ENCODE measurements at places on chromosomes 3 and 15.

DNA sequence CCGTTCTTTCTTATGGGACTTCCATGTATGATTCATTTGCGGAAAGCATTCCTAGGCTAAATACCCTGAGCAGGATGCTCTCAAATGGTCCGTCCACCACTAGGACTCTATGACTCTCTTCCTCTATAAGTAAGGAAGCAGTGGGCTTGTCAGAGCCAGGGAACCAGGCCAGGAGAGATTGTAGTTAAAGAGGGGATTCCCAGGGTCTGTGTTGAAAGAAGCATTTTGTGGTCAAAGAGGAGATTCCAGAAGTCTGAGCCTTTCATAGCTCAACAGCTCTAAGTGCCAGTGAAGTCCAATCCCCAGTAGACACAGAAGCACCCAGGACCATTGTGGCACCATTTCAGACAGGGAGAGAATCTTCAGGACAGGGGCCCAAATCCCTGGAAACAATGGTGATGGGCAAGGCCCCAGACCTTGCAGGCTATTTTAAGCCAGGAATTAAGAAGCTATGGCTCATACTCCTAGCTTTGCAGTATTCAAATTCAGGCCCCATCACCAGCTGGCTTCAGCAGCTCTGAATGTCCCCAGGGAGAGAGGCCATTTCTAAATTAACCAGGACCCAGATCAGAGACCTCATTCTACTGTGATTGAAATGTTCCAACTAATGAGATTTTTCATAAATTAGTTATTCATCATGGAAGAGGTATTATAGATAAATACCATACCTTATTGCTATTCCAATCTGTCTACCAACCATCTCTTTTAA lies 81.7 kb downstream of the CD47 start:
- no peak for DNase-seq

DNA sequence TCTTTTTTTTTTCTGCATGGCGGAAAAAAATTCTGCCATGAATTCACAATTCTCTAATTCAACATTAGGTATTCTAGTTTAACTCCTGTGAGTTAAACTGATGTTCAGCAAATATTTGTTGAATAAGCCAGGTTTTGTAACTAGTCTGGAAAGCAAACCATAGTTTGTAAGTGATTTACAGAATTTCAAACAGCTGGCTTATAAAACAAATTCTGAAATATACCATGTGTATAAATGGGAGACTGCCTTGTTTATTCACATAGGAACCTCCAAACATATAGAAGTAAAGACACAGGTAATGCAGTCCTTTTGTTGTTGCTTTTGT lies 101.1 kb downstream of the IL1RAP start:
- no peak for DNase-seq

DNA sequence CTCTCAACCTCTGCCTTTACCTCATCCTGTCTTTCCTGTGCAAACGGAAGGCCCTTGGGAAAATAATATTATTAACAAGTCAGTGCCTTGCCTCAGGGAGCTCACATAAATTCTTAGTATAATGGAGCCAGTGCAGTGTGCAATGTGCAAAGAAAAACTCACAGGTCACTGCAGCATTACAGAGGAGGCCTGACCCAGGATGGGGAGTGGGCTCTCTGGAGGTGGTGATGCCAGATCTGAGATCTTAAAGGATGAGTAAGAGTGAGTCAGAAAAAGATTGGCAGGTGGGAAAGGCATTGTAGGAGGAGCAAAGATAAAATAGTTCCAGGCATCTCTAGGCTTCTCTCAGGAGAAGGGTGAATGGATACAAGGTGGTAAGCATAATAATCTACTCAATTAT lies 185.6 kb upstream of the ADAMTS9 start:
- no peak for DNase-seq

GRCh38 chr15:42611532-42611931 lies 36.1 kb downstream of the STARD9 start:
- no peak for DNase-seq

DNA sequence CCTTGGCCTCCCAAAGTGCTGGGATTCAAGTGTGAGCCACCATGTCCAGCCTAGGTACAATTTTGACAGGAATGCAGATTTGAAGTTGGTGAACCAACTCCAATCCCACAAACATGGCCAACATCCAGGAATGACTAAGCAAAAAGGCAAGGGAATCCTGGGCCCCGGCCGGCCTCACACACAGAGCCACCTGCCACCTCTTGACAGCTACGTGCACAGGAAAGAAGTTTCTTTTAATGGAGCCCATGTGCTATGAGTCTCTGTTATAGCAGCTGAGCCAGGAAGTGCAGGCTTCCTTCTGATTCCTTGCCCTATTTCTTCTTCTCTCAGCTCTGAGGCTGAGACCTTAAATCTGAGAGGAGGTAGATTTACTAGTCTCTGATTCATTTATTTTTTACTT lies 8.8 kb downstream of the TMEM40 start:
- DNase-seq = no peak

Measured in H9 (cell line).